NCI-H187 (cell line): ENCODE measurements at places on chromosomes 12 and 14.

- no peak for DNase-seq
Measured at GRCh38 chr12:105287408-105287807, 43.1 kb upstream of the C12orf75 start.

- no peak for DNase-seq
Measured at GRCh38 chr14:98997526-98998205, 274.3 kb downstream of the BCL11B start.

- peak; percentile 35 for DNase-seq
Measured at GRCh38 chr14:74988131-74988530, 14.6 kb upstream of the EIF2B2 start.

DNA sequence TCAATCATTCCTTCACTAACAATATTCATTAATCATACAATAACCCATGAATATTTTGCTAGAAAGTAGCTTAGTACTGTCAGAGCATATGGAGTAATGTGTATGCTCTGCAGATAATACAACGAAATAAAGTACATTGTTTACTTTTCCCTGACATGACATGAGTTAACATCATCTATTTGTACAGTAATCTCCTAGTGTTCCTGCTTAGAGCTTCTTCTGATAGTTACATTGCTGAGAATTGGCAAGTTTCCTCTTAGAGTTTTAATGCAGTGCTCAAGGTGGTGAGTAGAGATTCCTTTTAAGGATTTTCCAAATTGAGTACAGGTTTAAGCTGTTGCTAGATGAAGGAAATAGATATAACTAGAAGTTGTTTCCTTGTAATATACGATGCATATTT is 164.5 kb upstream of the NPAS3 start:
- no peak for DNase-seq

- DNase-seq = no peak
Measured at GRCh38 chr12:1500095-1500801, 94.1 kb downstream of the FBXL14 start.

- no peak for DNase-seq
Measured at GRCh38 chr12:57852620-57853500, 6.3 kb upstream of the CTDSP2 start.

DNA sequence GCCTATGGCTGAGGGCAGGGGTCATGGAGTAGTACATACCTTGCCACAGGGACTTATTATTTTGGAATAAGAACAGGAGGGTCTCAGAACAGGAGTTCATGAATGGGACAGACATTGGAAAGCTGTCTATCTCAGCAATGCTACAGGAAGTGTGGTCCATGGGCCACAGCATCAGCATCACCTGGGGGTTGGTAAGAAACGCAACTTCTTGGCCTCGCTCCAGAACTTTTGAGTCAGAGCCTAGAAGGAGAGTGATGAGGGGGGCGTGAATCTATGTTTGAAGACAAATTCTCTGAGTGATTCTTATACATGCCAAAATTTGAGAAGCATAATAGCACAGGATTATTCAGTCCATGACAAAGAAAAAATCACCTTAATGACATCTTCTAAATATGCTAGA is 156.6 kb downstream of the RPAP3 start:
- no peak for DNase-seq

DNA sequence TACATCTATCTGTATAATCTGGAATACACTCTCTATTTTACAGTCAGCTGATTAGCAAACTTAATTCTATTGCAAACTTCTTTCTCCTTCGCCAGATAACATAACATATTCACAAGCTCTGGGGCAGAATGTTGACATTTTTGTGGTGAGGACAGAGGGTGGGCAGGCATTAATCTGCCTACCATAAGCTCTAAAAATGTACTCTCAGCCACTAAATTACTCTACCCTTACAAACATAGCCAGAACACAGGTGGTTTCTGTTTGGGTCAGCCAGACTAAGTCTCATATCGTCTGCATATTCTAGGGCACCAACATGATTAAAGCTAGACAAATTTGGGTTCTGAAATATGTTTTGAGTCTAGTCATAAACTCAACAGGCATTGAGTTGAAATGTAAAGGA is 90.1 kb downstream of the SLC6A15 start:
- DNase-seq = no peak

DNA sequence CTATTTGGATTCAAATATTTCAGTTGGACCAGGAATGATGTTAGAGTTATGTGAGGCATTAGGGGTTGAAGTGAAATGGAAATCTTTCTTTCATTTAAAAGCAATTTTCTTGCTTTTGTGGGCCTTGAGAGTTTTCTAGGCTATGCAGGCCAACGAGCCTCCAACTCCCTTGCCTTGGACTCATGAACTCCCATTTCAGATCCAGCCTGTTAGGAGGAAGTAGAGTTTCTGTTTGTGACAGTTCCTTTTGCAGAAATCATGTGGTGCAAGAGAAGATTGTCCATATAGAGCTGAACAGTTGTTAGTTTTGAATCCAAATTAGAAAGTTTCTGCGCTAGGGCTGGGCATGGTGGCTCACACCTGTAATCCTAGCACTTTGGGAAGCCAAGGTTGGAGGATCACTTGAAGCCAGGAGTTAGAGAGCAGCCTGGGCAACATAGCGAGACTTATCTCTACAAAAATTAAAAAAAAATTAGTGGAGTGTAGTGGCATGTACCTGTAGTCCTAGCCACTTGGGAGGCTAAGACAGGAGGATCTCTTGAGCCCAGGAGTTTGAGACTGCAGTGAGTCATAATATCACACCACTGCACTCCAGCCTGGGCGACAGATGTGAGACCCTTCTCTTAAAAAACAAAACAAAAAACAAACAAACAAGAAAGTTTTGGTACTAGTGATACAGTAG is 47.3 kb upstream of the MED13L start:
- DNase-seq = no peak

GRCh38 chr12:44653861-44654527 is 222.1 kb downstream of the NELL2 start:
- no peak for DNase-seq
